NCI-H1417 (cell line): ENCODE measurements at places on chromosomes 6 and 20.

- no peak for DNase-seq
Observed at GRCh38 chr20:63943808-63944077, 12.5 kb downstream of the UCKL1 start.

GRCh38 chr6:40916845-40917244 lies 122.2 kb downstream of the UNC5CL start:
- DNase-seq = no peak

DNA sequence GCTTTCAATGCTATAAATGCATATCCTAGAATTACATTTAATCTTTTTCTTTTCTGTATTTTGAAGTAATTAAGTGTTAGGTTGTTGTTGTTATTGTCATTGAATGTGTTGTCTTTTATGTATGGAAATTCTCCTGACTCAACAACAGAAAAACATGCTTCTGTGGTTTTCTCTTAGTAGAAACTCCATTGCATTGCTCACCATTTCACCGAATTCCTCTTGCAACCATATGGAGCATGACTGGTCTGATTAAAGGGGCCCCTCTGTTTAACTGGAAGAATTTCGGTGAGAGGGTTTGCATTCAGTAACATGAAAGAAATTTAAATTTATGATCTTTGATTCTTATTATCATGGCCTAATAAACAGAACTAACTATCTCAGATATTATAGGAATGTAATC lies 454.3 kb upstream of the JARID2 start:
- no peak for DNase-seq

DNA sequence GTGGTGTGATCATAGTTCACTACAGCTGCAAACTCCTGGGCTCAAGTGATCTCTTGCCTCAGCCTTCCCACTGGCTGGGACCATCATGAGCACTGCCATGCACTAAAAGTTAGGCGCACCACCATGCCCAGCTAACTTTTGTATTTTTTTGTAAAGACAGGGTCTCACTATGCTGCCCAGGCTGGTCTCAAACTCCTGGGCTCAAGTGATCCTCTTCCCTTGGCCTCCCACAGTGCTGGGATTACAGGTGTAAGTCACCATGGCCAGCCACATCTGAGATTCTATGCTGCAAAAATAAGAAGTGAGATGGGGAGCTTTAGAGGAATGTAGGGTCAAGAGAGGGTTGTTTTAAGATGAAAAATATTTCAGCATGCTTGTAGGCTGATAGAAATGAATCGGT lies 1.5 kb upstream of the FAM83D start:
- DNase-seq = no peak

- DNase-seq = no peak
Observed at GRCh38 chr20:56431471-56431870, 19.4 kb downstream of the CASS4 start.

DNA sequence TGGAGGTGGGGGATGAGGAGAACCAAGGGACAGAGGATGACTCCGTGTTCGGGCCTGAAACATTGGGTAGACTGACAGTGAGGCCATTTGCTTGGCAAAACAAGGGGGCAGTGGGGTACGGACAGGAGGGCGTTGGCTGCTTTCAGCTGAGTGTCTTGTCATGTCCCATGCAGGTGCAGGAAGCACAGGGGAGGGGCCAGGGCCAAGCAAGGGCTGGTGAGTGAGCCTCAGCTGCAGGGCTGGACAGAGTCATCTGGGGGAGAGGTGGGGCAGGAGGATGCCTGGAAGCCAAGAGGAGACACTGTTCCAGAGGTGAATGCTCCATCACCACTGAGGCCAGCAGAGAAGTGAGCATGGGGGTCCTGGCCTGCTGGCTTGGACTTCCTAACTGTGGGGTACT lies 78.4 kb downstream of the ERMARD start:
- DNase-seq = no peak

GRCh38 chr6:99668036-99668705 lies 61.5 kb downstream of the PRDM13 start:
- DNase-seq = peak; percentile 72

GRCh38 chr6:161836643-161837448 lies 563.0 kb upstream of the AGPAT4 start:
- peak; percentile 49 for DNase-seq

- peak; percentile 28 for DNase-seq
Observed at GRCh38 chr6:31711233-31711632, 3.9 kb upstream of the LY6G6D start.

- DNase-seq = no peak
Observed at GRCh38 chr20:16589623-16590022, 16.4 kb upstream of the KIF16B start.

GRCh38 chr20:51637241-51637640 lies 94.7 kb upstream of the NFATC2 start:
- no peak for DNase-seq

DNA sequence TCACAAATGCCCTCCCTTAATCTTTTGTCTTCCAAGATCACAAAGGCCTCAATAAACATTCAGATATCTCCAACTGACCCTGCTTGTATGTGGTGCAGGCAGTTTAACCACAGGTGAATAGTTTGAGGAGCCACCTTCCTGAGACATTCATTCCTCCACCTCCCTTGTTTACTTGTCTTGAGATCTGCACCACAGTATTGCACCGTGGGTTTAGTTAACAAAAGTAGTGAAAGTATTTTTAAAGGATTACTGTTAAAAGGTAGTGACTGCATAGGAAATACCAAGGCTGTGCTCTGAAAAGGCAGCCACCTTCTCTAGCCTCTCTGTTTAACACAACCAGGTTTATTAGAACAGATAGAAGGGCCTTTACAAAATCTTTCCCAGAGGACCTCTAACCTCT lies 46.5 kb downstream of the SESN1 start:
- no peak for DNase-seq

- peak; percentile 35 for DNase-seq
Observed at GRCh38 chr6:36752187-36752885, 54.7 kb downstream of the RAB44 start.

DNA sequence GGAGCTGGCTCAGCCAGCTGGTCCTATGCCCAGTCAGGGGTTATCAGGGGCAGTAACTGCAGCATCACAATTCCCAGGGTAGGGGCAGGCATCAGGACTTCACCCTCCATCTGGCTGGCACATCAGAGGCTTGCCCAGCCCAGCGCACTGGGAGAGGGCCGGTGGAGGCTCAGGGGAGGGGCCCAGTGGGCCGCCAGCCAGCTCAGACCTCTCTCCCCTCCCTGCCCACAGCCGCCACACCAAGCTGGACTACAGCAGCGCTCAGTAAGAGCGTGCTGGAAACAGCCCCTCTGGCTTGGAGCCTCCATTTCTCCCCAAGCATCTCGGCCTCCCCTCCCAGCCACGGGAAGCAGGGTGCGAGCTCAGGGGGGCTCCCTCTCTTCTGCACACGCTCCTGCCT lies 22.0 kb downstream of the ADA start:
- no peak for DNase-seq

DNA sequence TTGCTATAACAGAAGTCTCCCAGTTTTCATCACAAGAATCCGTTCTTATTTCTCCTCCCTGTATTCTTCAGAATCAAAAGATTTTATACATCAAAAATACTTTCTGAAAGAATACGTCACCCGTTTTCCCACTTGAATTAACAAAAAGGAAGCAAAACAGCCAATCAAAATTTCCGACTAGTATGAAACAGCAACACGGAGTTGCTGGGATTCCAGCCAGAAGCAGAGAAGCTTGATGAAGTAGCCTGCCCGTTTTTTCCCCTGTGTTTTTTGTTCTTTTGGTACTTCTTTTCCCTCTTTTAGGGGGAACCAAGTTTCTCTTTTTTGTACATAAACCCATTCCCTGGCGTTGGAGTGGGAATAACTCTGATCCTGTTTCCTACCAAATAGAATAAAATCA lies 14.6 kb downstream of the TXLNB start:
- DNase-seq = no peak

- DNase-seq = no peak
Observed at GRCh38 chr20:9985773-9986172, 49.0 kb upstream of the ANKEF1 start.

GRCh38 chr20:57804470-57805250 lies 94.8 kb upstream of the PMEPA1 start:
- no peak for DNase-seq

- DNase-seq = no peak
Observed at GRCh38 chr6:157521362-157522335, 140.7 kb downstream of the ZDHHC14 start.

GRCh38 chr6:104814743-104815142 lies 45.0 kb downstream of the HACE1 start:
- DNase-seq = no peak

GRCh38 chr20:56223352-56223751 lies 25.2 kb upstream of the MC3R start:
- no peak for DNase-seq

- DNase-seq = peak; percentile 35
Observed at GRCh38 chr20:11716239-11716944, 201.3 kb upstream of the BTBD3 start.

DNA sequence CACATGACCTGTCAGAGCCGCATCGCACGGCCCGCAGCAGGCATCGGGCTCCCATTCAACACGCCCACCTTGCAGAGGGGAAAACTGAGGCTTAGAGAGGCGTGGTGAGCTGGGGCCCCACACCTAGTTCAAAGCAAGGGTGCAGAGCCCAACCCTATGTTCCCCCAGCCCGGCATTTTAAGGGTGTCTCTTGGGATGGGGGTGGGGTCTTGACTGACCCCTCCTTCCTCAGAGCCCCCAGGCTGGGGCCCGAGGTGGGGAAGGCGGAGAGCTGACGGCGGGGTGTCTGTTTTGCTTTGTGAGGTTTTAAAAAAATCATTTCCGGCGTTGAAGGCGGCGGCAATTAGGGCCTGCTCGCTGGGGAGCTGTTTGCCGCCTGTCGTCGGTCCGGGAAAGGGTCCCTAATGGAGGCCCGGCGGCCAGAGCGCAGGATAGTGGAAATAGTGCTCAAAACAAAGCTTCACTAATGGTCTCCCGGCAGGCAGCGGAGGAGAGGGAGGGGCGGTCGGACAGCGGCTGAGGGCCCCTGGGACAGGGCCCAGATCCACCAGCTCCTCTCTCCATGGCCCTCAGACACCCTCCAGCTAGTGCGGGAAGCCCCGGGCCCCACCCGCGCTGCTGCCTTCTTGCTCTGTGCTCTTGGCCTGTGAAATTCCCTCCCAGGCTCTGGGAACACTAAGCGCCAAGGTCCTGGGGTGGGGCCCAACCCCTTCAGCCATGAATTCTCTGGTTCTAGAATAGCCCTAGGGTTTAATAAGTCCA lies 11.9 kb downstream of the VSTM2L start:
- peak; percentile 92 for DNase-seq

- DNase-seq = no peak
Observed at GRCh38 chr20:53865901-53866793, 204.2 kb downstream of the BCAS1 start.

DNA sequence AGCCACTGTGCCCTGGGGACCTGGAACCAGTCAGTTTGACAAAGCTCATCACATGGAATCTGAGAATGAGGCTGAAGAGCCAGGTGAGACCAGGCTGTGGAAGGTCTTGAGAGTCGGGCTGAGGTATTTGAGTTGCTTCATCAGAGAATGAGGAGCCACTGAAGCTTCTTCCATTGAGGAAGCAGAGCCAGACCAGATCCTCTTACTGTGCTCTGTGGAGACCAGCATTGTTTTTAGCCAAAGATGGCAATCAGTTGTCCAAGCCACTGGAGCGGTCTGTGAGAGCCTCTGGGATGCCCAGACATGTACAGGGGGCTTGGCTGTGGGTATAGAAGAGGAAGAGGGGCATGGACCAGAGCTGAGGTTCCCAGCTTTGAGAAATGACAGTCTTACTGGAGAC lies 6.1 kb upstream of the EPB41L1 start:
- no peak for DNase-seq

DNA sequence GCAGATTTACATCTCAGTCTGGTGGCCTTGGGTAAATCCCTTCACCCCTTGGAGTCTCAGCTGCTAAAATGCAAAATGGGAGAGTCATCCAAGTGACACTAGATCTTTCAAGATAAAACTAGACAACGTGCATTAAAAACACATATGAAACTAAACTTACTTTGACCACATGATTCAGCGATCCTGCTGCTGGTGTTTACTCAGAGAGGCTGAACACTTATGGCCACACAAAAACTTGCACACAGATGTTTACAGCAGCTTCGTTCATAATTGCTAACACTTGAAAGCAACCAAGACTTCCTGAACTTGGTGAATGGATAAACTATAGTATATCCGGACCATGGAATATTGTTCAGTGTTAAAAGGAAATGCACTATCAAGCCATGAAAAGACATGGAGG lies 55.3 kb upstream of the GPR6 start:
- no peak for DNase-seq

DNA sequence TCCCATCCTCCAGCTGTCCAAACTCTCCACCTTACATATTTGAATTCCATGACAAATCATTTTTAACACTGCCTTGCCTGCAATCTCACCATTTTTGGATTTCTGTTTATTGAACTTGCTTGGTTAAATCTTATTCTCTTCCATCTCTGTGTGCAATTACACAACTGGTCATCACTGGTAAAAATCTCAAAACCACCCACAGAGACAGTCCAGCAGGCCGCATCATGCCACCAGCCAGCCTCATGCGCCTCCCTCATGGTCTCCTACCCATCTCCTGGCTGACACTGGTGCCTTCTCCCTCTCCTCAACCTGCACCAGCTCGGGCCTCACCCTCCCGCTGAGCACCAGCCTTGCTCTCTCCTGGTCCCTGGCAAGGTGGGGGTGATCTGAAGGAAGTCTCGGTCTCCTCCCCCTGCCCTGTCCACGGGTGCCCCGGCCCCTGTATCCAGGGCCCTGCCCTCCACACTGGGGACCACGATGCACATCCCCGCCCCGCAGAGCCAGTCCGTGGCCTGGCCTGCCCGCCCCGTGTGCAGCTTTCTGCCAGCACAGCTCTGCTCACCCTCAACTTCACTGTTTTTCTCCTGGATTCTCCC lies 92.0 kb downstream of the THBS2 start:
- DNase-seq = no peak

DNA sequence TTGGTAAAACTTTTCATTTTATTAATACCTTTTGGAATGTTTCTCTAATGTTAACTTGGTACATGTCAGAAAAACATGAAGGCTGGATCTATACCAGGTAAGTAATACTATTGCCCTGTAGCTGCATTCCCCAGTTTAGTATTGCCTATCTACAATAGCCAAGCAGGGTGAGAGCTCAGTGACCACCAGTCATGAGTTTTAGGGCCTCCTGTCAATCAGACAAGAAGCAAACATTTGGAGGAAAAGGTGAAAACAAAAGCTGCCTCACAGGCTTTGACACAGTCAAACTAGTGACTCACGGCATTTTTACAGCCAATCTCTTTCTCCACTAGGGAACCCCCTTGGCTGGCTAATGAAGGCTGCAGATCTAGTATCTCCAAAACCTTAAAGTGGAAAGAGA lies 9.5 kb upstream of the CDC5L start:
- DNase-seq = no peak

DNA sequence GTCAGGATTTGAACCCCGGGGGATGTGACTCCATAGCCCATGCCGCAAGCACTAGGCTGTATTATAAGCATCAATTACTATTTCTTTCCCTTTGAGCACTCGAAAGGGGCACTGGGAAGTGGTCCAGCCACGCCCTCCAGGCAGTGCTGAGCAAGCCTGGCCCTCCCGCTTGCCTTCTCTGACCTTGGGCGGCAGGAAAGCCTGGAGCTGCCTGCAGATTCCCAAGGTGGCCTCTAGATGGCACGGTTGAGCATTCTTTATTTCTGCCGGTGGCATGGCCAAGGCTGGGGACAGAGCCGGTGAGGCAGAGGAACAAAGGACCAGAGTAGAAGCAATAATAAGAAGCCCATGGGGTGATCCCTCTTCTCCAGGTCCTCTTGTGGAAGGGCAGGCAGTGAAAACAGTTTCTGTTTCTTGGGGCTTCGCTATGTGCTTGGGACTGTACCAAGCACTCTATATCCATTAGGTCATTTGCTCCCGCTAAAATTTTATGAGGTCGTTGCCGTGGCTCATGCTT lies 32.0 kb downstream of the ARHGAP40 start:
- peak; percentile 57 for DNase-seq
